ENCODE measurements at places on chromosomes 6 and 20. TPM values are rescaled to one million over a fixed set of nuclear protein-coding genes. Genes with fewer than 3 reads are reported as not detected.

DNA sequence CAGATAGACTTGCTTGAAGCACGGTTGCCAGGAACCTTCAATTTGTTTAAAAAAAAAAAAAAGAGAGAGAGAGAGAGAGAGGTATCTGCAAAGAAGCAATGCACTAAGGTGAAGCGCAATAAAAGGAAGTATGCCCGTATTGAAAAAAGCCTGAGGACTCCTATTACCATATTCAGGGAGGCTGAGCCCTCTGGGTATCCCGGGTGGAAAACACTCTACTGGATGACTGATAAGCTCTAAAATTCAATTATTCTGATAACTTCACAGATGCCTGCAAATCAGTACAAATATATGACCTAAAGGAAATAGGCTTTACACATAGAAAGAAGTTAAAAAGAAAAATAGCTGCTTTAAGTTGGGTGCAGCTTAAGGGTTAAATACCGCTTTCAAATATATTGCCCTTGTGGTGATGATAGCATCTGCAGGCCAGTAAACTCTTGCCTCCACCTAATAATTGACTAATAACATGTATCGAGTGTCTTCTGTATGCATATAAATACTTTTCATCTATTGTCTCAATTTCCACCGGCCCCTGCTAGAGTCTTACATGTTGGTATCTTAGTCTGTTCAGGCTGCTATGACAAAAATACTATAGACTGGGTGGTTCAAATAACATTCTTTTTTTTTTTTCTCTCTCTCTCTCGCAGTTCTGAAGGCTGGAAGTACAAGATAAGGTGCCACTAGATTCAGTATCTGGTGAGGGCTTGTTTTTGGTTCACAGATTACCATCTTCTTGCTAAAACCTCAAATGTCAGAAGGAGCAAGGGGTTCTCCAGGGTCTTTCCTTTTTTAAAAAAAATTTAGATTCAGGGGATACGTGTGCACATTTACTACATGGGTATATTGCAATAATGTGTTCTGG is 187.4 kb upstream of the JARID2 start:
- H3K27me3 ChIP-seq = no peaks in the 10 kb centered on the region
- H3K4me3 ChIP-seq = no peak overlapping the region
- no peaks in the 10 kb centered on the region for H3K36me3 ChIP-seq

- H3K27me3 ChIP-seq = no peaks in the 10 kb centered on the region
- no peak overlapping the region for H3K27ac ChIP-seq
- H3K4me3 ChIP-seq = no peak overlapping the region
Observed at GRCh38 chr6:100289285-100289684, 175.4 kb downstream of the SIM1 start.

DNA sequence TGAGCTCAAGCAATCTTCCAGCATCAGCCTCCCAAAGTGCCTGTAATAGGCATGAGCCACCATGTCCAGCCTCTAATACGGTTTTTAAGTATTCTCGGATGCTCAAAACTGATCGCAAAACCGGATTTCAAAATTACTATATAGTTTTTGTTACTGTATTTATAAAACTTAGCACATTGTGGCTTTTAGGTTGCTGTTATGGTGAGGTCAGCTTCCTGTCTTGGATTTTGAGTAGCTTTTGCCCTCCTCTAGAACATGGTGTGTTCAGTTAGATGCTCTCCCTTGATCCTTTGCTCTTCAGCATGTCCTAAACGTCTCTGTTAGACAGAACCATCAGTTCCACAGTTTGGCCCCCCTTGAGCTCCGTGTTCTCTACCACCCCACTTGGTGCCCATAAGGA is 96.2 kb downstream of the RPP40 start:
- H3K27me3 ChIP-seq = no peaks in the 10 kb centered on the region
- peaks cover 4% of the 10 kb centered on the region for H3K4me1 ChIP-seq
- DNase-seq = no peak
- H3K4me3 ChIP-seq = no peak overlapping the region
- H3K27ac ChIP-seq = no peak overlapping the region

DNA sequence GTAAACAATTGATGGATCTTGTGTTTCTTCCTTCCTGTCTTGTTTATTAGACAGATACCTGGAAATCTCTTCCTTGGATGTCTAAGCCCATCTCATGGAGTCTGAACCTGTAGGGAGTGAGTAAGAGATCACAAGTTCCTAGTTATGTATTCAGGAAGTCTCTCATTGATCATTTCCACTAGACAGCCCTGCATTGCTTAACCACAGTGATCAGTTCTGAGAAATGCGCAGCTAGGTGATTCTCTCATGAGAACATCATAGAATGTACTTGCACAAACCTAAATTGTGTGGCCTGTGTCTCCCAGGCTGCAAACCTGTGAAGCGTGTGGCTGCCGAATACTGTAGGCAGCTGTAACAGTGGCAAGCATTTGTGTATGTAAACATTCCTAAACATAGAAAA is 39.1 kb downstream of the FAM120B start:
- no peak for DNase-seq
- H3K4me3 ChIP-seq = no peak overlapping the region
- peaks cover 17% of the 10 kb centered on the region for H3K36me3 ChIP-seq
- no peaks in the 10 kb centered on the region for H3K27me3 ChIP-seq
- no peaks in the 10 kb centered on the region for H3K4me1 ChIP-seq

RAET1L gene
- not detected for total RNA-seq

DNA sequence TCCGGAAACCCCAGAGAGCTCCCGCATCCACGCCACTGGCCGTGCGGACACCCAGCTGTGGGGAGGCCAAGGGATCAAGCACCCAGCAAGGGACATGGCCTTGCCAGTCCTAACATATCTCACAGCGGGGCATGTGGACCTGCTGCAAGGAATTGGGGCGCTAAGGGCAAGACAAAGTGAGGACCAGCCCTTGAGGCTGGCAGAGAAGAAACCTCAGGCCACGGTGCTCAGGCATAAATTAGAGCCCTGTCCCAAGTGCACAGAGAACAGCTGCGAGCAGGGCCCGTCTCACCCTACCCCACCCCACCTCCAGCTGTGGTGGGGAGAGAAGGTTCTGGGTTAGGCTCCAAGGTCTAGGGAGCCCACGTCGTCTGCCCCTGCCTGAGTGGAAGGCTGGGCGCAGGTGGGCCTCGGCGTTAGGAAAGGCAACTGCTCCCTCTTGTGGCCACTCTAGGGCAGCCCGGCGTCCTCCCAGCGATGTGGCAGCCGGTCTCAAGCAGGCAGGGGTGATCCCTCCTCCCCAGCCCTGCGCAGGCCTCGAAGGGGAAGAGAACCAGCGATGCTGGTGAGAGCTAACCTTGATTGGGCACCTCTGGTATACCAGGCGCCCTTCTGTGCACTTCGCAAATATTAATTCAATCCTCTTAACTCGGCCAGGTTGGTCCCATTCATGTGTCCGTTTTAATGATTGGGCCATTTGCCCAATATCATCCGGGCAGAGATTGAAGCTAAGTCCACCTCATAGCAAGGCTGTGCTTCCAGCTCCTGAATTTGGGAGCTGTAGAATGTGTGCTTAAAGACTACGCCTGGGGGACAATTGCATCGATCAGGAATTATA is 235.8 kb downstream of the NFATC2 start:
- H3K4me1 ChIP-seq = no peaks in the 10 kb centered on the region
- DNase-seq = peak; percentile 81
- H3K27me3 ChIP-seq = peaks cover 13% of the 10 kb centered on the region
- H3K4me3 ChIP-seq = no peak overlapping the region
- H3K27ac ChIP-seq = no peak overlapping the region
- no peaks in the 10 kb centered on the region for H3K36me3 ChIP-seq

DNA sequence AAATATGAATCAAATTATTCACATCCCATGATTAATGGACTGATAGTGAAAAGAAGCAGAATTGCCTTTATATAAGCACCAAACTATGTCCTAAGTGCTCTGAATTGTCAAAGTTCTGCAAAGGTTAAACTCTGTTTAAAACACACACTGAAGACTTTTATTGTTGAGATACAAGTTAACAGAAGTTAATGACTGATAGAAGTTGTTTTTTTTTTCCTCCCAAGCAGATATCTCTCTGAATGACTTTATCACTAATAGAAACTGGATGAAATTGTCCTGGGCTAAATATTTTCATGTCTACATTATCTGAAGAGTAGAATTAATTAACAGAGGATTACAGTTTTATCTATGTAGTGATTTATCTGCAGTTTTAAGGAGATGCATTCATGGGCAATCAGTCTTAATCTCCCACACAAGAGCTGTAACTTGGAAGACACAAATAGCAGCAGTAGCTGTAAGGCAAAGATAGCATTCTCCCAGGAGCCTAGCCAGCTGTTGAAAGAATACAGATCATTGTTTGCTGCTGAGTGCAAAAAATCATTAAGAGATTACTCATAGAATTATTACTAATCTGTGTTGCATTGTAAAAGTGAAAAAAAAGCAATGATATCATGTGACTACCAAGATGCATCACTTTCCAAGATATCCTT is 49.9 kb downstream of the BMP5 start:
- no peaks in the 10 kb centered on the region for H3K4me1 ChIP-seq
- no peak overlapping the region for H3K4me3 ChIP-seq
- no peak for DNase-seq
- H3K36me3 ChIP-seq = no peaks in the 10 kb centered on the region
- H3K27ac ChIP-seq = no peak overlapping the region
- no peaks in the 10 kb centered on the region for H3K27me3 ChIP-seq

SLC22A2 gene
- 0.27 TPM for total RNA-seq

GRCh38 chr6:98323605-98324004 is 510.8 kb upstream of the POU3F2 start:
- no peak for DNase-seq
- H3K27me3 ChIP-seq = no peaks in the 10 kb centered on the region
- no peaks in the 10 kb centered on the region for H3K36me3 ChIP-seq

DNA sequence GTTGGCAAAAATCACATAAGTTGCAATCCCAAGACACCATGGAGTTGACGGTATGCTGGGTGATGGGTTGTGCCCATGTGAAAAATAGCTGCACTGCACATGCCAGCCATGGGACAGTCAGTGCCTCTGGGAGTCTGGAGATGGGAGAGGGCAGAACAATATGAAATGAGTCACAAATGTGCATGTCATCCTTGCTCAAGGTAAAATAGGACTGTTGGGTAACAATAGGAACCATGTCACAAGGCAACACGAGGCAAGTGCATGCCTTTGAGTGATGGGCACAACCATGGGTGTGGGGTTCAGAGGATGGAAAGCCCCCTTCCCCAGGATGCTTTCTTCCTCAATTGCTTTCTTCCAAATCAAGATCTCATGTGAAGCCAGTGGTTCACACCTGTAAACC is 70.5 kb upstream of the PIM1 start:
- H3K27ac ChIP-seq = no peak overlapping the region
- DNase-seq = no peak
- H3K36me3 ChIP-seq = no peaks in the 10 kb centered on the region
- no peaks in the 10 kb centered on the region for H3K27me3 ChIP-seq
- H3K4me1 ChIP-seq = peaks cover 24% of the 10 kb centered on the region
- no peak overlapping the region for H3K4me3 ChIP-seq

DIDO1 gene
- total RNA-seq = 57.8 TPM

DNA sequence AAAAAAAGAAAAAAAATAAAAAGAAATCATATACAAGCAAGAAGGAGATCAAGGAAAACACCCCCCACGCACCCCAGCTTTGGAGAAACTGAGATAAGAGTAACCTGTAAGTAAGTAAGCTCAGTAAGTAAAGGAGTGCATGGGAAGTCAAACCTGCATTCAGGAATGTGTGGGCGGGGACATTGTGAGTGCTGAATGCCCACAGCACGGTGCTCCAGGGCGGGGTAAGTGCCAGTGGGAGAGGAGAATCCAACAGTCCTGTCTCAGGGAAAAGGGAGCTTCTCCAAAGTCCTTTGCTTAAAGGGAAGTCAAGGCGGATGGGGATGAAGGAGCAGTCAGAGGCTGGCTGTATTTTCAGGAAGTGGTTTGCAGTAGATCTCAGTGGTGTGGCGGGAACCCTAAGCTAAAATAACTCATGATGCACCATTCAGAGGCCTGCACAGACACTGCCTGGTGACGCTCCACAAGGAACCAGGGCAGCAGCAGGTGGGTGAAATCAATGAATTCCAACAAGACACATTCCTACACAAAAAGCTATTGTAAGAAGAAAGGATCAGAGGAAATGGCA is 368.0 kb downstream of the QKI start:
- H3K4me3 ChIP-seq = no peak overlapping the region
- DNase-seq = no peak
- H3K27ac ChIP-seq = no peak overlapping the region

SNTA1 gene
- total RNA-seq = 32.1 TPM

DNA sequence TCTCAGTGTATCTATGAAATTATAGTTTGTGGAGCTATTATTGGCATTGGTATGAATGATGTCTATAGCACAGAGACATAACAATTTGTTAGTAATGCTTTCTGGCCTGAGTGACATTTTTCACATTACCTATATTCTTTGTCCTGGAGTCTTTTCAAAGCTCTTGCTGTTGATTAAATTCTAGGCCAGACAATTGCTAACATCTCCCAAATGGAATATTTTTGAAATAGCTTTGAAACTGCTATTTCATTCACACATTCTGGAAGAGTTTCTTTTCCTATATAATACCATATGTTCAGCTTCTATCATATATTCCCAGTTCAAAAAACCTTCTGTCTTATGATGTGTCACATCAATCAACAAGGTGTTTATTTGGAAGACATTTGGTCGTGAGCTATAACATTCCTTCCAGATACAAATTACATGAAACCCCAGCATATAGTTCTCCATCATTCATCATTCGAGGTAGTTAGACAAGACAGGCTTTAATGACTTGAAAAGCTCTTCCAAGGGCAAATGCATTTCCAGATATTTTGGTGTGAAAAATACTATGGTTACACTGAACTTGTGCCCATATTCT is 452.8 kb downstream of the KHDRBS2 start:
- no peaks in the 10 kb centered on the region for H3K27me3 ChIP-seq
- no peak overlapping the region for H3K27ac ChIP-seq
- DNase-seq = no peak
- H3K36me3 ChIP-seq = no peaks in the 10 kb centered on the region
- H3K4me3 ChIP-seq = no peak overlapping the region

DNA sequence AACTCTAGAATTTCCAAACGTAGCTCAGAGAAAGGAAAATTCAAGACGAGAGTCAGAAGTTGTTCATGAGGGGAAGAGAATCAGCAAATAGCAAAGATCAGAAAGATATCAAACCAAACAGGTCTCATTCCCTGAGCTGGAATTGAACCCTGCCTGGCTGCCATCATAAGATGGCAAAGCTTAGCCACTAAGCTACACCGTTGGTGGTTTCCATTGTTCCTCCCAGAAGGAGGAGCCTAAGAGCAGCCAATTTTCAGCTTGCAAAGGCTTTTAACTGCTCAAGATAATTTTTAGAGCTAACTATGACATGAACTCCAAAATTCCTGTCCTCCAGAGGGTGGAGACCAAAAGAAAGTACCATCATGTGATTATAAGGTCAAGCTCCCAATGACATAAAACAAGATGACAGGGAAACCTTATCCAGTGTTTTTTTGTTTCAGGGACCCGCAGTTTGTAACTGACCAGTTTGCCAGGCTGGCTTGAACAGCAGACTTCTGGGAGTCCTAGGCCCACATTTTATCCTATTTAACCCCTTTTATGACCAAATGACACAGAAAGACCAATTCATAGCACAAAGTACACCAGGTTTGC is 55.9 kb downstream of the COL11A2 start:
- H3K27ac ChIP-seq = no peak overlapping the region
- no peak for DNase-seq
- H3K36me3 ChIP-seq = no peaks in the 10 kb centered on the region
- H3K4me3 ChIP-seq = no peak overlapping the region
- no peaks in the 10 kb centered on the region for H3K4me1 ChIP-seq

DNA sequence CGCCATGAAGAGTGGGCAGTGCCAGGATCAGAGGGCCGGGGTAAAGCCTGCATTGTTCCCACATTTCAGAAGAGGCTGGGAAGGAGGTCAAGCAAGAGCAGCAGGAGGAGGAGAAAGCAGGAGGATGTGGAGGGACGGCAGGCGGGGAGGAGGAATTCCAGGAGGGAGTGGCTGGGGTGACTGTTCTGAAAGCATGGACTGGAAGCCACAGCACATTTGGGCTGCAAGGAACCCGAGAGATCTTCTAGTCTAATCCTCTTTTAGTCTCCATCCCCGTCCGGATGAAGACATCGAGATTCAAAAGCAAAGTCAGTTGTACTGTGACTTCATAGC is 76.9 kb downstream of the FAM50B start:
- no peaks in the 10 kb centered on the region for H3K36me3 ChIP-seq
- DNase-seq = peak; percentile 73
